Neural crest cell (in vitro differentiated cells): ENCODE measurements at places on chromosomes 1 and 21.

DNA sequence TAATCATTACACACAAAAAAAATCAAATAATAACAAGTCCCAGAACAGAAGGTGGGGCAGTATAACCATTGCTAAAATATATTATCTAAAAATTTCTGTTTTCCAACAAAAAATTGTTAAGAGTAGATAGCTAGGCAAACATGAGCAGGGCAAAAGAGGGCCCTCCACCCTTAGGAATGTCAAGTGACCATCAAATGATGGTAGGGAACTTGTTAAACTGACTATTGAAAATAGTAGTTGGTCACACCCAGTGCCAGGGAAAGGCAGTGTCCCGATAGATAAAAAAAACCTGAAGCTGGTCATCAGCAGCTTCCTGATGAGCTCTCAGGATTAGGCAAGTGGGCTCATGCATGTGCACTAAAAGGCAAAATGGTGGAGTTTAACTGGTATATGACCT, 18.4 kb upstream of the COP1 start:
- no peak for DNase-seq

- no peak for DNase-seq
Measured at GRCh38 chr1:36125129-36125991, at the start of gene COL8A2. TSS of gene COL8A2 (minus strand) at chr1:36125222. CDS start at chr1:36100242, 24,980 bp downstream.

- DNase-seq, result no peak
Measured at GRCh38 chr1:172477741-172478140, 33.9 kb upstream of the PIGC start.

- DNase-seq, result peak; percentile 66
Measured at GRCh38 chr1:237864338-237865244, 26.1 kb downstream of the ZP4 start.

DNA sequence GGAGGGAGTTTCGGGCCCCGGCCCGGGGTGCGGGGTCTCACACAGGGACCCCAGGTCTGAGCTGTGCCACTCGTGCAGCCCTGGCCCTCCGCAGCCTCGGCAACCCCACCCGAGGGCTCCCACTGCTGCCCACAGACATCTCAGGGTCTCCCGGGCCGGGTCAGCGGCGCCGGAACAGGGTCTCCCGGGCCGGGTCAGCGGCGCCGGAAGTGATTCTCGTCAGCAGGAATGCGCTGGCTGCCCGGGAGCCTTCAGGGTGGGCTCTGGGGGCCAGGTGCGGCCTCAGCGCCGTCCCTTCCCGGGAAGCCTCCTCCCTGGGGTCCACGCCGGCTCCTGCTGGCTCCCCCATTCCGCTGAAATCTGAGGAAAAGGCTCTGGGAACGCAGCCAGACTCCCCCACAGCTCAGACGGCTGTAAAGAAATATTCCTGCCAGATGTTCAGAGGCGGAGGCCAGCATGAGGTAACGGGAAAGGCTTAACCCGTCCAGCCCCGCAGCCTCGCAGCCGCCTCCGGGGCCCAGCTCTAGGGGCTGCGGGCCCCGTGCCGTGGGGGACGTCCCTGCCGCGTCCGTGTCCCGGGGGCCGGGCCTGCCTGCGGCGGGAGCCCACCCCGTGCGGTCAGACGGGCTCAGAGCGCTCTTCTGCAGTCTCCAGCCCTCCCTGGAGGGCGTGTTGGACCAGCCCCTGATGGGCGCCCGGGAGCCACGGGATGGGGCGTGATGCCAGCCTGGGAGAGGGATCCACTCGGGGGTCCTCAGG, 8.7 kb upstream of the COL6A1 start:
- no peak for DNase-seq

DNA sequence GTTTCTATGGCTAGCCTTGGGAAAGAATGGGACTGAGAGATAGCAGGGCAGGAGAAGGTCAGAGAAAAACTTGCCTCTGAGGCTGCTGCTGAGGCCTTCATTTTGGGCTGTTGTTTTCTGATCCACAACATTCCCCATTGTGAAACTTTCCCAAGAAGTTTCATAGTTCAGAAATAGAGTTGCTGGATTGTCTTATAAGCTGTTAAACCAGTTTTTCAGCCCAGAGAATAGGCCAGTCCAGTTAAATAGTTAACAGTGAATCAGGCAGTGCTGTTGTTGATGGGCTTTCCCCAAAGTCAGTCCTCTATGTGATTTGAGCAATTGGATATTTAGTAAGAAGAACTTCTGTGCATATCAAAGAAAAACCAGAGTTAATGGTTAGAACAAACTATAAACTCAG, 77.0 kb downstream of the C21orf91 start:
- DNase-seq, result no peak

- no peak for DNase-seq
Measured at GRCh38 chr1:36658838-36659237, 176.1 kb upstream of the CSF3R start.

DNA sequence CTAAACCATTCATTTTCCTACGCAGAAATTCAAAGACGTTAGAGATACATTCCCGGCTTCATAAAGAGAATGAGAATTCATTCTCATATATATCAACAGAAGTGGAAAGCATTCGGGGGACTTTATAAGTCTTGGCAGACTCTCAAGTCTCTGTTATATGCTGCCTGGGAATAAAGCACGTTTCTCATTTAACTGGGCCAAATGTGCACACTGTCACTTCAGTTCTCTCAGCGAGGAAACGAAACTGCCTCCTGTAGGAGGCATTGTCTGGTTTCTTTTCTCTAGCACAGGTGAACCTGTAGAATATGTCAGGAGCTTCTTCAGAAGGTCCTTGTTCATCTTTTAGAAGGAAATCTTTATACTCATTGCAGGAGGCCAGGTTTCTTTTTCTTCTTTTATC, 367.6 kb downstream of the PTBP2 start:
- DNase-seq, result no peak

DNA sequence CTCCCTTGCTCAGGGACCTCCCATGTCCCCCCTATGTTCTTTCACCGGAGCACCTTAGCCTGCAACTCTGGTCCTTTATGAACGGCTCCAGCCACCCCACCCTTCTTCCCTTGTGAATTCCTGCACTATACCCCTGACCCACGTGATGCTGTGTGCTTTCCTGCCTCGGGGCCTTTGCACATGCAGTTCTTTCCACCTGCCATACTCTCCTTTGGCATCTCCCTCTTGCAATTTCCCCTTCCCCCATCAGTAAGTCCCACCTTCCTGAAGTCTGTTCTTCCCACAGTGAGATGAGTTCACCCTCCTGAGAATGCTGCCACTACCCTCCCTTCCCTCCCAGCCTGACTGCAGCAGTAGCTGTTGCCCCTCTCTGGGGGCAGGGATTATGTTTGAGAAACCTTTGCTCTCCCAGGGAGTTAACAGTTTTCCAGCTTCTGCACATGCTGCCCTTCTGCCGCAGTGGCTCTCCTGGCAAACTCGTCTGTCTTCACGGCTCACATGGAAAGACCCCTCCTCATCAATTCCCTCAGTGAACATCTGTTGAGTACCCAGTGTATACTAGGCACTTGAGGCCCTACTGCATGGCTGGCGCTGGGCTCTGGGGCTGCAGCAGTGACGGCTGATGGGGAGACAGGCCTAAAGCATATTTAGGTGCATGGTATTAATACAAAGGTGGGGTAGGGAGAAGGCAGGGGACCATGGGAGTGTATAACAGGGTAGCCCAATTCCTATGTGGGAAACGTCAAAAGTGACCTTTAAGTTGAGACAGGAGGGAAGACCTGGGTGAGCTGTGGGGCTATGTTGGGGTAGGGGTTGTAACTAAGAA, 9.7 kb downstream of the ZNF362 start:
- no peak for DNase-seq

- no peak for DNase-seq
Measured at GRCh38 chr1:18481190-18481920, 625 bp downstream of the KLHDC7A start.

GRCh38 chr1:165844114-165844798, 16.8 kb downstream of the UCK2 start:
- DNase-seq, result no peak

- peak; percentile 18 for DNase-seq
Measured at GRCh38 chr1:40438391-40439015, 11.8 kb upstream of the ZFP69B start.

- DNase-seq, result no peak
Measured at GRCh38 chr1:20428841-20429240, 57.2 kb downstream of the CAMK2N1 start.

DNA sequence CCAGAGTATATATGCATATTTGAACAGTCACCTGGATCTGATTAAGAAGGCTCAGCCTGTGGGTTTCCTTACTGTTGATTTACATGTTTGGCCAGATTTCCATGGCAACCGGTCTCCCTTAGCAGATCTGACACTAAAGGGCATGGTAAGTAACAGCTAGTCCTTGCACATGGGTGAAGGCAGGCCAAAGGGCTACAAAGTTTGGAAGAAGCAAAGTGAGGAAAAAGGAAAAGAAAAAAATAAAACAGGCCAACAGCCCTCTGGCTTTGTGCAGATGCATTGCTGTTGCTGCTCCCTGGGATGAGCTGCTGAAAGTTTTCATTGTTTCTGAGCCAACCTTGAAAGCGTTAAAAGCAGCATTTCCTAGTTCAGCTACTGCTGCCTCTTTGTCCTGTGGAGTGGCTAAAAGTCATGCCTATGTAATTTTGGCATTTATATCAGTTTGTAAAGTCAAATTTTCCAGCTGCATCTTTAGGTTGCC, 176.5 kb upstream of the HOOK1 start:
- peak; percentile 3 for DNase-seq

- no peak for DNase-seq
Measured at GRCh38 chr1:11837767-11838348, 9.7 kb downstream of the NPPA start.

- DNase-seq, result no peak
Measured at GRCh38 chr21:42754270-42754933, 101.0 kb downstream of the PDE9A start.

DNA sequence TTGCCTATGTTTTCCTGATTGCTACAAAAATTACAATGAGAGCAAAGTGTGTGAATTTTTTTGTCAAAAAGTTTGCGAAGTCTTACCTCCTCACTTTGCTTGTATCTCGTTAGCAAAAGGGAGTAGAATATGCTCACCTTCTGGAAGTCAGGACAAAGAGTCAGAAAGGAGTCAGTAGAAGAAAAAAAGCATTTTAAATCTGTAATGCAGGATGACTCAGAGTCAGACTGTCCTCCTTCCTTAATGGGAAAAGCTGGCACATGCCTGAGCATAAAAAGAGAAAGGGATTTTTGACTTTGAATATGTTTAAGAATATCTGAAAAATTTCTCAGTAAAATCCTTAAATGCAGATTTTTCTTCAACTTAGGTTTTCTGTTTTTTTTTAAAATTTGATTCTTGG, 14.2 kb upstream of the VN1R5 start:
- DNase-seq, result no peak

DNA sequence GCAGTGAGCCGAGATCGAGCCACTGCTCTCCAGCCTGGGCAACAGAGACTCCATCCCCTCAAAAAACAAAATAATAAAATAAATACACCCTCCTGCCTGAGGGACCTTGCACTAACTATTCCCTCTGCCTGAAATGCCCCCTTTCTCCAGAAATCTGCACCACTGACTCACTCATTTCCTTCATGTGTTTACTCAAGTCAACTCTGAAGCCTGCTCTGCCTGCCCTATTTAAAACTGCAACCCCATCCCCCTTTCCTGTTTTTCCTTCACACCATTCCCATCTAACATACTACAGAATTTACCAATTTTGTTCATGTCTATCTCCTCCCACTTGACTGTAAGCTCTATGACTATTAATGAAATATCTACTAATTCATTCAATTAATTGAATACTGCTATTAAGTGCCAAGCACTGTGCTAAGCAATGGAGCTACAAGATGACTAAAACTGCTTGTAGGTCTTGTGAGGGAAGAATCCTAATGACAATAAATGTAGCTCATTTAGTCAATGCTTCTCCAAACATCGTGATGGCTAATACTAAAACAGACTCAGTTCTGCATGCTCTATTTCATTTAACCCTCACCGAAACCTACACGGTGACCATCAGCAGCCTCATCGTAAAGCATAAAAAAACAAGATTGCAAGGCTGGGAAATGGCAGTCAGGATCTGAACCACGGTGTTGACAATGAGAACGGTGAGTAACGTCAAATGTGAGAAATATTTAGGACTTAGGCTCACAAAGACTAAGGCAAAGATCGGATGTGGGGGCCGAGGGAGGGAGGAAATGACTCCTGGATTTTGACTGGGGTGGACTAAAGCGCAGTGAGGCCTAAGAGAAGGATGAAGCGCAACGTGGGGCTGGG, 749 bp upstream of the TMEM39B start:
- peak; percentile 22 for DNase-seq

GRCh38 chr1:83512373-83513193, 486.3 kb downstream of the TTLL7 start:
- DNase-seq, result no peak

DNA sequence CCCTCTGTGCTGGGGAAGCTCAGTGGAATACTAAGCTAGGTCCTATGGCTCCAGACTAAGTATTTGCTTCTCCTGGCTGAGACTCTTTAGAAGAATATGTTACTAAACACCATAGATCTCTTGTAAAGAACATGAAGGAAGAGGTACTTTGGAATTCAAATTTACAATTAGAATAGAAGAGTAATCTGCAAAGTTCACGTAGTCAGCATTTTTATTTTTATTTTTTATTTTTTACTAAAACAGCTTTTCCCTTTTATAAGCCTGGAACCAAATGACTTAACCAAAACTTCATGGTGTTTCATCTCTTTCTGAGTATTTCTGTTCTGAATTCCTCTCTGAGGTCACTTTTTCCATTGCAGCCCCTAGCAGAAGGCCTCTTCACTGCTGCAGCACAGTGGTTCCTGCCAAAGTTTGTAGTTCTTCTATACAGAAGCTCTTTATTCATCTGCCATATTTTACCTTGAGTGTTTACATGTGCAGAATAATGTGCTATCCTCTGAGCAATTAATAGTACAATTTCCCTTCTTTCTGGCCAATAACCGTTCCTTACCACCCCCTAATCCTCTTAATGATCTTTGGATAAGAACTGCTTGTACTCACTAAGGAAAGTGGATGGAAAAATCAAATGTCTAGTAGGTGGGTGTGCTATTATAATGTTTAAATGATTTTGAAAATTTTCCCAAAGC, 27.2 kb downstream of the TSEN15 start:
- DNase-seq, result no peak

- DNase-seq, result no peak
Measured at GRCh38 chr1:228030451-228031201, 23.8 kb downstream of the WNT3A start.

DNA sequence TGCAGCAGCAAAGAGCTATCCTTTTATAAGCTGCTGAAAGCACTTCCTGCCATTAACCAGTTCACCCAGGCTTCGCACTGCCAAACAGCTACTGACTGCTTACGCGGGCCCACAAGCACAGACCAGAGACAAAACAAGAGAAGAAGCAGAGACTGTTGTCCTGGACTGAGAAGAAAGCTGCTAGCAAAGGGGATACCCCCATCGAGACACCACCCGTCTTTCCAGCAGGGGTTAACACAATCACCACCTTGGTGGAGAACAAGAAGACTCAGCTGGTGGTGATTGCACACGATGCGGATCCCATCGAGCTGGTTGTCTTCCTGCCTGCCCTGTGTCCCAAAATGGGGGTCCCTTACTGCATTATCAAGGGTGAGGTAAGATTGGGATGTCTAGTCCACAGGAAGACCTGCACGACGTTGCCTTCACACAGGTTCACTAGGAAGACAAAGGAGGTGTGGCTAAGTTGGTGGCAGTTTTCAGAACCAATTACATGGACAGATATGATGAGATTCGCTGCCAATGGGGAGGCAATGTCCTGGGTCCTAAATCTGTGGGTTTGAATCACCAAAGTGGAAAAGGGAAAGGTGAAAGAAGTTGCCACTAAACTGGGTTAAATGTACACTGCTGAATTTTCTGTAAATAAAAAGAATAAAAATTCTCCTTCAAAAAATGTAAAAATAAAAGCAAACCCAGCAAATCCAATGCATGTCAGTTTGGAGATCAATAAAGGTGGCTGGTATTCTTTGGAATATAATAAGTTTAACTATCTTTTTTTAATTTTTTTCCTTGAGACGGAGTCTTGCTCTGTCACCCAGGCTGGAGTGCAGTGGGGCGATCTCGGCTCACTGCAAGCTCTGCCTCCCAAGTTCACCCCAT, 1.2 kb downstream of the FMO5 start:
- DNase-seq, result no peak
